T-helper 2 cell treated with Interferon-gamma antibody and Interleukin-4, amounts not matched to agents 5 μg/mL and 100 μg/mL, for 36 hours (primary cell): ENCODE measurements at places on chromosomes 3 and 15.
A peak's percentile ranks its signal among the peaks of the same experiment; 100 is the strongest.

GRCh38 chr3:109021556-109021955 lies 67.9 kb upstream of the GUCA1C start:
- DNase-seq, result no peak

DNA sequence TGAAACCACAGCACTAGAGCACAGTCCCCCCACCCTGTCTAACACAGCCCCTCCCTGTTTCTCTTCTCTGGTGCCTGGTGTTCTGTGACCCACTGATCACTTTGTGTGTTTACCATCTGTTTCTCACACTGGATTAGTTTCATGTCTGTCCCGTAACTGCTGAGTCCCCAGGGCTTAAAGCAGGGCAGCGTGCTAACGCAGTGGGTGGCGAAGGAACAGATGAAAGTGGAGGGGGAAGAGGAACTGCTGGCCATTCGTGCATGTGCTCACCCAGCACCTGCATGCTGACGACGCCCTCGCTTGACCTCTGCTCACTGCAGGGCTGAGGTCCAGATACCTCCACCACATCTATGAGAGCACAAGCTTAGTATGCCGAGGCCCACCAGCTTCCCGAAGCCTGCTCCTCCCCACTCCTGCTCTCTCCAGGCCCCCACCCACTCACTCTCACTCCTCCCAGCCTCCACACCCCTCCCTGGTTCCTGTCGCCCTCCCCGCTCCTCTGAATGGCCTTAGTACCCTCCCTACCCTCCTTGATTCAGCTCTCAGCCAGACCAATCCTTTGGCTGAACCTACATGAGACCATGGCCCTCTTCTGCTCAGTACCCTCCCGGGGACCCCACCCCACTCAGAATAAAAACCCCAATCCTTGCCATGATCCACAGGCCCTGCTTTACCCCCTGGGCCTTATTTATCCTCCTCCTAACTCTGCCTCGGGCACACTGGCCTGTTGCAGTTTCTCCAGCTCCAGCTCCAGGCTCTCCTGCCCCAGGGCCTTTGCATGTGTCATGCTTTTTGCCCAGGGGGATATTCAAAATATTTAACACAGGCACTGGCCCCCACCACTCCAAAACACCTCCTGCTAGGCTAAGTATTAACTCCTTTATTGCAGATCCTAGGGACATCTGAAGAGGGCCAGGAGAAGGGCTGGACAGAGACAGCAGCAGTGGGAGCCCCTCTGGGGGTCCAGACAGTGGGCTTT lies 15.1 kb upstream of the IQSEC1 start:
- no peak for DNase-seq

GRCh38 chr3:42728056-42728455 lies 25.5 kb upstream of the HHATL start:
- DNase-seq, result no peak

DNA sequence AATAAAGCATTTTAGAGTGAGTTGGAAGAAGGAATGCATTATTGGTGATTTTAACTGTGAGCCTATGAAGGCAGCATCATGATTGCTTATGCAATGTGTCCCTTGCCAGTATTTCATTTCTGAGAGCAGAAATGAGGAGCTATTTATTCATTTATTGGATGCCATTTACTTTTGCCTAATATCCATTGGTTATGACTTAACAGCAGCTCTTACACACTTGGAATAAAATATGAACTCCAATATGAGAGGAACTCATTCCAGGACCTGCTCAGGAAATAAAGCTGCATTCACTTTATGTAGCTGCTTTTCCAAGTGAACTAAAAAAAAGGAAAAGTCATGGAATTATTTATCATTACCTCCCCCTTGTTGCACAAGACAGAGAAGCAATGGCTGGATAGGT lies 280.1 kb downstream of the LRTM1 start:
- DNase-seq, result no peak

DNA sequence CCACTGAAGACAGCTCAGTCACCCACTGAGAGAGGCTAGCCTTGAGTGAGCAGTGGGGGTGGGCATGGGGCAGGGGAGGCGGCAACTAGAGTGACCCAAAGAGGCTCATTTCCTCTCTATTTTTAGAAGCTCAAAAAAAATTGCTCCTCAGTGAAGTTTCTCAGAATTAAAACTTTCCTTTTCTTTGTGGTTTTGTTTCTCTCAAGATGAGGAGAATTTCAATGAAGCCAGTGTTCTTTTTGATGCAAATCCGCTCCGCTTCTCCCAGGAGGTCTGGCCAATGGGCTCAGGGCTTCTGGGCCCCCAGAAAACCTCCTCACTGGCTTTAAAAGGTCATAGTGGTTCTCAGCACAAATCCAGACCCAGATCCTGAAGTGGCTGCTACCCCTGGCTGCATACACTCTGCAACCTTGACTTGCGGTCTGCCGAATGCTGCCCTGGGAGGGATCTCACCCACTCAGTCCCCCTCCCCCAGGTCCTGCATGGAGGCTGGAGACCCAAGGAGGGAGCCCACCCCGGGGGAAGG lies at the start of gene ACSBG1:
TSS of gene ACSBG1 (minus strand) at position 51 of the 526 bp plus-strand sequence. CDS start 64 bp downstream, outside the sequence.
- no peak for DNase-seq

DNA sequence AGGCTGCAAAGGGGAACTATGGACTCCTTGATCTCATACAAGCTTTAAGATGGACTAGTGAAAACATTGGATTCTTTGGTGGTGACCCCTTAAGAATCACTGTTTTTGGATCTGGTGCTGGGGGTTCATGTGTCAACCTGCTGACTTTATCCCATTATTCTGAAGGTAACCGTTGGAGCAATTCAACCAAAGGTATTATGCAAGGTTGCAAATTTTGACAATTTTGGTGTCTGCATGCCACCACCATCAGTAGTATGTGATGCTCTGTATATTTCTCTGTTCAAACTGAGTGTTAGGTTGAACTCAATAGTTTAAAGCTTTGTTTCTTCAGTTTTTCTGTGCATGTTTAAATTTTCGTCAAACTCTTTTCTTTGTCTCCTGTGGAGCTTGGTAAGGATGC lies 583.8 kb upstream of the NAALADL2 start:
- no peak for DNase-seq

DNA sequence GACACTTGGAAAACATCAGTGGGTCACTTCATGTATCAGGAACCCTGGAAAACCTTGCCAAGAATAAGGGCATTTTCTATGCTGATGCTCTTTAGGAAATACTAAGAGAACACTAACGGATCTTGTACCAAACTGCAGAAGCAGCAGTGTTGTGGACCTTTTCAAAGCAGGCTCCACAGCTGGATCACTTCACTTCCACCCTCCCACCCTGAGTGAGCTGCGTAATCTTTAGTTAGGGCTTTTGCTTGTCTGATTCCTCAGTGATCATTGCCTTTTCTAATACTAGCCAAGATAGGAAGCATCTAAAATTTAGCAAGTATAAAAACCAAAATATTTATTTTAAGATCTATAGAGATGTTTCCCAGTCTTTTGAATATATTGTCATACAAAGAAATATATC lies 229.0 kb downstream of the EPHA6 start:
- DNase-seq, result no peak

GRCh38 chr3:31980530-31981205 lies 394 bp downstream of the OSBPL10 start:
- DNase-seq, result peak; percentile 38

DNA sequence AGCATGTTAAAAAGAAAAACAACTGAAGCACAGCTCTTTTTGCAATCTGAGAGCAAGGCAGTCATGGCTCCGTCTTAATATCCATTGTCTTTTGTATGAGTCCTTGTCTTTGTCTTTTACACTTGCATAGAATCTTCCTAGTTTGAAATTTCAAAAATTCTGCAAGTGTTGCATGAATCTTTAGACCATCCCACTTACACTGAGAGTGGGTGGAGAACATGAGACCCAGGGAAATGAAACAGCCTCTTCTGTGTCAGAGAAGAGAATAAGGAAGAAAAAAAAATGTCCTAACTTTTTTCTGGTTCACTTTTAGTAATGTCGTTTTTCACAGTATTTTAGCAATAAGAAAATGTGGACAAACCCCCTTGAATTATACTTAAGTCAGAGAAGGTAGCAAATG lies 12.1 kb upstream of the DCLK3 start:
- no peak for DNase-seq
